ENCODE measurements at places on chromosomes 7 and 10. TPM values are rescaled to one million over a fixed set of nuclear protein-coding genes. Genes with fewer than 3 reads are reported as not detected.

- H3K4me1 ChIP-seq = no peaks in the 10 kb centered on the region
- no peaks in the 10 kb centered on the region for H3K36me3 ChIP-seq
- no peak overlapping the region for H3K27ac ChIP-seq
- DNase-seq = no peak
- no peak overlapping the region for H3K4me3 ChIP-seq
These were observed 162.7 kb downstream of the AVL9 start for GRCh38 chr7:32658034-32658433.

DNA sequence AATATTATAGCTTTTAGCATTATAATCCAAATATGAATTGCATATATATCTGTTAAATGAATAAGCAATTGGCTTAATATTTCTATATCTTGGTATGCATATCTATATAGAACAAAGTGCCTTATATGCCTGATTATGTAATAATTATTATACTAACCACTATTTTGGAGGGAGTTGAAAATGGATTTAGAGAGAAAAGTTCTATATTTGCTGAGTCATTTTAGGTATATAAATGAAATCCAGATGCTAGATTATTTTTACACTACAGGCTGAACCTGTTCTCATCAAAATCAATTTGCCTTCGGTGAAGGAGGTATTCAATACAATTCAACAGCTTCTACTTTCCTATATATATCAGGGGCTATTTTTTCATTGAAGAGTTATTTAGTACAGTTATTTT is 276.4 kb downstream of the PCLO start:
- H3K4me3 ChIP-seq = no peak overlapping the region
- no peaks in the 10 kb centered on the region for H3K4me1 ChIP-seq
- no peak overlapping the region for H3K27ac ChIP-seq
- H3K36me3 ChIP-seq = no peaks in the 10 kb centered on the region

DNA sequence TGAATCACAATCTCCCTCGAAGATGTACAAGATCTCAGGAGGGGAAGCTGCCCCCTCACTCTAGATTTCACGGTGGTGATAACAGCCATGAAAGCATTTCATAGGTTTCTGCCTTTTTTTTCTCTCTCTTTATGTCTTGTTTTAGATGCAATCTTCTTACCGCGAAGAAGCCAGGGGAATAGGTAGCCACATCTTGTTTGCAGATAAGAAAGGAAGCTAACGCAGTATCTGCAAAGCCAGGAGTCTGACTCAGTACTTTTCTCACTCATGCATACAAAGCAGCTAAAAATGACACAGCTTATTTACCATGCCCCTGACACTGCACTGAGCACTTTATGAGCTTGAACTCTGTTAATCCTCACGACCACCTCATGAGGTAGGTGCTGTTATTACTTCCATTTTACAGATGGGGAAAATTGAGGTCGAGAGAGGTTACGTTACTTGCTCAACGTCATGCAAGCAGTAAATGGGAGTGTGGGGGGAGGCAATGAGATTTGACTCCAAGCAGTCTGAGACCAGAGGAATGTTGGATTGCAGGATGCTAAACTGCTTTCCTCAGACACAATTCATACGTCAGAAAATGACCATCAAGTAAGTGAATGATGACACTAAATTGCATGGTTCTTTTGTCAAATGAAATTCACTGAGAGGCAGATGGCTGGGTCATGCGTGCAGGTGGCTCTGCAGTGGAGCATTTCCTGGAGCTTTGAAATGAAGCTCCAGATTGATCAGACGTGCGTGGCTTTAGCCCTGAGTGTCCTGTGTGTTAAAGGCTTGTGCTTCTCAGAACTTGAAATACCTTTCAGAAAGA is 3.3 kb downstream of the MAP3K8 start:
- H3K27me3 ChIP-seq = no peaks in the 10 kb centered on the region
- peak overlapping the region; percentile 96 for H3K27ac ChIP-seq
- peaks cover 43% of the 10 kb centered on the region for H3K4me1 ChIP-seq
- peak overlapping the region; percentile 87 for H3K4me3 ChIP-seq
- DNase-seq = no peak
- peaks cover 6% of the 10 kb centered on the region for H3K36me3 ChIP-seq

- no peaks in the 10 kb centered on the region for H3K27me3 ChIP-seq
- no peak for DNase-seq
- peaks cover 6% of the 10 kb centered on the region for H3K4me1 ChIP-seq
- H3K36me3 ChIP-seq = peaks cover 5% of the 10 kb centered on the region
These were observed 442.0 kb downstream of the MDFIC start for GRCh38 chr7:115363916-115364315.

GRCh38 chr7:95861041-95861440 is 88.7 kb downstream of the DYNC1I1 start:
- no peaks in the 10 kb centered on the region for H3K27me3 ChIP-seq
- H3K4me3 ChIP-seq = no peak overlapping the region
- peak overlapping the region; percentile 28 for H3K27ac ChIP-seq

GRCh38 chr7:33278095-33278494 is 148.7 kb downstream of the BBS9 start:
- no peaks in the 10 kb centered on the region for H3K4me1 ChIP-seq
- peaks cover 33% of the 10 kb centered on the region for H3K36me3 ChIP-seq
- H3K27ac ChIP-seq = no peak overlapping the region
- H3K4me3 ChIP-seq = no peak overlapping the region

- DNase-seq = peak; percentile 56
- H3K36me3 ChIP-seq = peaks cover 17% of the 10 kb centered on the region
- H3K27me3 ChIP-seq = no peaks in the 10 kb centered on the region
- H3K27ac ChIP-seq = peak overlapping the region; percentile 5
- H3K4me3 ChIP-seq = no peak overlapping the region
These were observed 16.5 kb downstream of the AIFM2 start for GRCh38 chr10:70115948-70116682.

- peak; percentile 31 for DNase-seq
- peak overlapping the region; percentile 60 for H3K27ac ChIP-seq
These were observed 85.1 kb upstream of the SDK1 start for GRCh38 chr7:3215624-3216585.

DNA sequence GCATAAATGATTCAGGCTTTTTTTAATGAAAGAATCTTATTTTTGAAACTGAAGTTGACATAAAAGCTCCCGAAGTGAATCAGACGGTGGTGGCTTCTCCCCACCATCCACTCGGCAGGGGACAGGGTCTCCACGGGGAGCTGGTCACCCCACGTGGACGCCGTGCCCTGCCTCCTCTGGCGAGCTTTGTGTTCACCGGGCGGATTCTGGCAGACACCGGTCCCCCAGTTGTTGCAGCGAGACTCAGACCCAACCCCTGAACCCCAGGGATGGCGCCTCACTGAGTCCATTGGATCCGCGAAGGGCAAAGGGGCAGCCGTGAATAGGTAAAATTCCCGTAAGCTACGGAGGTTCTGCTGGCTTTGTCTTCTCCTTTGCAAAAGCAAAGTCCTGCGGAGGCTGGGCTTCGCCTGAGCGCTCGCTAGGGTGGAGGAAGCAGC is 38.4 kb downstream of the PTPRN2 start:
- no peak overlapping the region for H3K27ac ChIP-seq
- H3K4me1 ChIP-seq = no peaks in the 10 kb centered on the region
- no peak overlapping the region for H3K4me3 ChIP-seq
- peaks cover 8% of the 10 kb centered on the region for H3K27me3 ChIP-seq
- no peak for DNase-seq

- DNase-seq = no peak
- peaks cover 4% of the 10 kb centered on the region for H3K4me1 ChIP-seq
- H3K27me3 ChIP-seq = no peaks in the 10 kb centered on the region
- no peaks in the 10 kb centered on the region for H3K36me3 ChIP-seq
- no peak overlapping the region for H3K27ac ChIP-seq
These were observed 24.6 kb downstream of the JAZF1 start for GRCh38 chr7:28155964-28156363.

DNA sequence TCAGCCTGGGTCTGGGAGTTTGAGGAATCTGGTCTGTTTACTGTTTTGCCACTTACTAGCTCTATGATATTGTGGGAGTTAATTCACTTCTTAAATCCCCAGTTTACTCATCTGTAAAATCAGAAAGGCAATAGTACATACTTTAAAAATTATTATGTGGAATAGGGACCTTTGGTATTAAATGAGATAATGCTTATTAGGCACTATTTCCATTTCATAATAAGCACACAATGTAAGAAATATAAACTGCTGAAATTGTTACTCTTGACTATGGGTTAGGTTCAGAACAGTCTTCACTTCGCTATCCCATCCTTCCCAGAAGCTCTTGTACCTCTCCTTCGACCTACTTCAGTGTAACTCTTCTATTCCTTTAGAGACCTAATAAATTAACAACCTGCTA is 47.2 kb downstream of the AGK start:
- H3K36me3 ChIP-seq = peaks cover 28% of the 10 kb centered on the region
- H3K4me1 ChIP-seq = no peaks in the 10 kb centered on the region
- H3K27me3 ChIP-seq = no peaks in the 10 kb centered on the region
- no peak for DNase-seq
- H3K4me3 ChIP-seq = no peak overlapping the region

- H3K4me1 ChIP-seq = peaks cover 13% of the 10 kb centered on the region
- H3K27ac ChIP-seq = no peak overlapping the region
- peaks cover 8% of the 10 kb centered on the region for H3K36me3 ChIP-seq
- H3K27me3 ChIP-seq = no peaks in the 10 kb centered on the region
These were observed 3.7 kb downstream of the ZNF487 start for GRCh38 chr10:43440463-43441134.

DNA sequence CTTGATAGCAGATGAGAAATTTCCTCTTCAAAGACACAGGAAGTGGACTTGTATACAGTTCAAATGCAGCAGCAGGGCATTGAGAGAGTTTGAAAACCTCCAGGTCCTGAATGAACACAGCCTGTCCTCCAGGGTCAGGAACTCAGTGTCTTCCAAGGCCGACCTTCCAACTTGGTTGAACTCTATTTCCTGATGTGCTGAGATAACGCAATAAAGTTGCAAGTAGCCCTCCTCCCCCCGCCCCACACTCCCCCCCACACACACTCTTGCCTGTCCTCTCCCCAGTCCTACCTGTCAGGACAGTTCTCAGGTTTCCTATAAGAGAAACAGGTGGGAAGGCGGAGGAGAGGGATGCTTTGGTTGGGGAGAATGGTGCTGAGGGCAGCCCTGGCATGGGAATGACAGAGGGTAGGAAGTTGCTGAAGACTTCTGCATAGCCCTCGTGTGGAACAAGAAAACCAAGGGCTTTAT is 90.0 kb downstream of the CCDC71L start:
- H3K4me1 ChIP-seq = peaks cover 31% of the 10 kb centered on the region
- no peaks in the 10 kb centered on the region for H3K27me3 ChIP-seq
- no peak overlapping the region for H3K4me3 ChIP-seq
- no peak overlapping the region for H3K27ac ChIP-seq

GRCh38 chr7:122137251-122138077 is 6.6 kb downstream of the AASS start:
- H3K4me3 ChIP-seq = no peak overlapping the region
- H3K27ac ChIP-seq = no peak overlapping the region
- no peaks in the 10 kb centered on the region for H3K27me3 ChIP-seq
- H3K36me3 ChIP-seq = no peaks in the 10 kb centered on the region

- no peak overlapping the region for H3K27ac ChIP-seq
- no peak overlapping the region for H3K4me3 ChIP-seq
- no peaks in the 10 kb centered on the region for H3K27me3 ChIP-seq
- no peak for DNase-seq
These were observed 78.3 kb downstream of the ATRNL1 start for GRCh38 chr10:115171392-115171960.

DNA sequence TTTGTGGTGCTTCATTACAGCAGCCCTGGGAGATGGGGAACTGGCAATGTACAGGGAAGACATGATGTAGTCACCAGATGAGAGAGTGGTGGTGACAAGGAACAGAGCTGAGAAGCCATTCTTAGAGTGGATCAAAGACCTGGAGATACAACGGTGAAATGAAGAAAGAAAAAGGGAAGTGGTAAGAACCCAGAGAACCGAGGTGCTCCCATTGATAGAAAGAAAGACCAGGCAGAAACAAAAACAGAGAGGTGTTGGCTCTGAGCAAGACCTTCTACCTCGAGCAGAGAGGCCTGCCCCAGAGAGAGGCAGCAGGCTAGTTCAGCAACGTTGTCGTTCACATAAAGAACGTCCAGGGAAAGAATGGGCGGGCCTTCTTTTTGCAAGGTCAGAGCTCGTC is 186.7 kb downstream of the ADAM12 start:
- no peak for DNase-seq
- no peak overlapping the region for H3K4me3 ChIP-seq
- no peaks in the 10 kb centered on the region for H3K36me3 ChIP-seq
- peaks cover 11% of the 10 kb centered on the region for H3K27me3 ChIP-seq
- H3K4me1 ChIP-seq = peaks cover 15% of the 10 kb centered on the region

DNA sequence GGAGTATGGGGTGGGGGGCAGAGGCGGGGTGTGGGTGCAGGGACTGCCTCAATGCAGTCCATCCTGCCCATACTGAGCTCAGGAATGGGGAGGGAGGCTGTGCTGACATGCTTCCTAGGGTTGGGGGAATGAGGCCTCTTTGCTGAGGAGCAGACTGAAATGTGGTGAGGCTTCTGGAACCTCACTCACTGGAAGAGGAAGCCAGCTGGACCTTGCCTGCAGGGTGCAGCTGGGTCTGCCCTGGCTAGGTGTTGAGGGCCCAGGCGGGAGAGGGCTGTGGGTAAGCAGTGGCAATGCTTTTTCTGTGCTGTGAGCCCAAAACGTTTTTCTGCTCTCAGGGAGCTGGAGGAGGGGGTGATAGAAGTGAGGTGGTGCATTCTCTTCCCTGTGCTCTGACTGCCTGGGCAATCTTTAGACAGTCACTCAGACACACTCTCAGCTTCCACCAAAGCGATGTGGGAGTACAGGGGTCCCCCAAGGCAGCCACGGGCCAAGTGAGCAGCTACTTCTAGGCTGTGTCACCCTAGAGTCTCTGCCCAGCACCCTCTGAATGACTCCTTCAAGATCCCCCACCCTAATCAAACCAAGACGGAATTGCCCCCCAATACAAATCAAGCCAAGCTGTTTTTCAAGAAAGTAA is 41.1 kb upstream of the BMPR1A start:
- H3K4me3 ChIP-seq = no peak overlapping the region
- no peak for DNase-seq
- no peaks in the 10 kb centered on the region for H3K27me3 ChIP-seq

Gene GRID2IP
- 1.4 TPM for total RNA-seq

Gene CTAGE4
- 3.1 TPM for total RNA-seq

Gene HIP1
- 33.9 TPM for total RNA-seq

Gene FAM25G
- total RNA-seq = not detected

Gene SPDYE1
- total RNA-seq = not detected

Gene PCLO
- 6.0 TPM for total RNA-seq

Measured in mesothelial cell of epicardium (in vitro differentiated cells).